Muscle of leg (tissue), 16 donors: ENCODE measurements at places on chromosomes 5 and 9.

DNA sequence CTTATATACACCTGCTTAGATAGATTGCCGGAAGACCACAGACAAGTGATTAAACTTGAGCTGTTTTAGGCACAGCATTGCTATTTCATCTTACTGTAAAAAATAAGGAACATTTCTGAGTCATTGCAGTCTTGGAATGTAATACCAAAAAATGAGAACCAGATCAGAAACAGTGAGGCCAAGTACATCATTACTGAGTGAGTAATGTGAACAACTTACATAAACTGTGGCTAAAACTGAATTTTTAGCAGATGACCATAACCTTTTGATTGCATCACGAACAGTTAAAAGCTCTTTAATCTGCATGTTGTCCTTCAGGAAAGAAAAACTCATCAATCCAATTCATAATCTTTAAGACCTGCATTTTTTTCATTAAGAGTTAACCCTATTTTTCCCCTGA lies 157.1 kb upstream of the FGF10 start:
- no peaks in the 10 kb centered on the region for H3K36me3 ChIP-seq
- H3K27ac ChIP-seq: no peak overlapping the region
- no peaks in the 10 kb centered on the region for H3K4me1 ChIP-seq
- peak; percentile 80 for DNase-seq
- H3K4me3 ChIP-seq: no peak overlapping the region

- H3K36me3 ChIP-seq: no peaks in the 10 kb centered on the region
- no peaks in the 10 kb centered on the region for H3K27me3 ChIP-seq
- no peaks in the 10 kb centered on the region for H3K4me1 ChIP-seq
- no peak overlapping the region for H3K4me3 ChIP-seq
These were observed 239.6 kb upstream of the TUSC1 start for GRCh38 chr9:25917731-25918362.

GRCh38 chr9:13505797-13506196 lies 226.3 kb upstream of the MPDZ start:
- H3K36me3 ChIP-seq: no peaks in the 10 kb centered on the region
- peaks cover 5% of the 10 kb centered on the region for H3K4me1 ChIP-seq
- DNase-seq: no peak
- H3K4me3 ChIP-seq: no peak overlapping the region

GRCh38 chr9:105168870-105169319 lies 75.6 kb upstream of the SLC44A1 start:
- H3K4me3 ChIP-seq: no peak overlapping the region
- H3K27me3 ChIP-seq: no peaks in the 10 kb centered on the region
- no peaks in the 10 kb centered on the region for H3K36me3 ChIP-seq
- H3K4me1 ChIP-seq: peaks cover 15% of the 10 kb centered on the region
- peak; percentile 82 for DNase-seq
